Hematopoietic multipotent progenitor cell treated with erythropoietin and hydrocortisone succinate and interleukin-3 and kit ligand, for 15 days (in vitro differentiated cells): ENCODE measurements at places on chromosomes 2 and 18.

DNA sequence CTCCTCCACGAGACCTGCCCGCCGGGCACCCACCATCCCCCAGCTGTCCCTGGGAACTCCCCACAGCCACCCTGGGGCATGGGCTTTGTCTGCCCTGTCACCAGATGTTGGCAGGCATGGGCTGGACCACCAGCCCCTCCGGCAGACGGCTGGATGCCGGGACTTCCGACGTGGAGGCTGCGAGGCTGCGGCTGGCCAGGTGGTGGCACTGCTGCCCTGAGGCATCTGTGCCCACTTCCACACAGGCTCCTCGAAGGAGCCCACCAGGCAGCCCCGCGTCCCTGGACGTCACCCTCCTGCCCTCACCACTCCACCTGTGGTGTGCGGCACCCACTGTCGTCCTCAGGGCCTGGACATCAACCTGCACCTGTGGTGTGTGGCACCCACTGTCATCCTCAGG lies 319.9 kb upstream of the SALL3 start:
- no peak for DNase-seq

DNA sequence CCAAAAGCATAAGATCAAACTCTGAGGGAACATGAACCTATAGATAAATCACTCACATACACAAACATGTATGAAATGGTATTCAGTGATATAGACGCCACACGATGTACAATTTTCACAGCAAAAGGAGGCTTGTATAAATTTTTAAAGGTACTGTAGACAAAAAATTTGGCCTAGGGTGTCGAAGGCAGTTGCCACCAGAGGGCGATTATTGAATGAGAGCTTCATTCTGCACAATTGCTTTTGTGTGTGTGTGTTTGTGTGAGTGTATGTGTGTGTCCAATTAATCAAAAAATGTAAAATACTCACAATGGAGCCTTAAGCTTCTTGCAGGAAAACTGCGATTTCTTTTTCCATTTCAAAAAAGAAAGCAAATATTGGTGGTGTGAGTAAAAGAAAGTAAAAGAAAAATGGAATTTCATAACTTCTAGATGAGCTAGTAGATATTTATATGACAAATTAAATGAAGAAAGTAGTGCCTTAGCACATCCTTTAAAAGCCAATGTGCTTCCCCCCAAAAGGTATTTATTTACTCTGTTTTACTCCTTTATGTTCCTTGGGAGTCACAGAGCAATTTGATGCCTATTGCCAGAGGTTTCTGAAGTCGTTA lies 800.1 kb downstream of the SATB2 start:
- no peak for DNase-seq

GRCh38 chr2:169964740-169965139 lies 137.5 kb downstream of the UBR3 start:
- DNase-seq: no peak

GRCh38 chr2:72300147-72300684 lies 152.6 kb upstream of the CYP26B1 start:
- no peak for DNase-seq

GRCh38 chr18:14074187-14074586 lies 58.0 kb downstream of the ZNF519 start:
- DNase-seq: no peak

DNA sequence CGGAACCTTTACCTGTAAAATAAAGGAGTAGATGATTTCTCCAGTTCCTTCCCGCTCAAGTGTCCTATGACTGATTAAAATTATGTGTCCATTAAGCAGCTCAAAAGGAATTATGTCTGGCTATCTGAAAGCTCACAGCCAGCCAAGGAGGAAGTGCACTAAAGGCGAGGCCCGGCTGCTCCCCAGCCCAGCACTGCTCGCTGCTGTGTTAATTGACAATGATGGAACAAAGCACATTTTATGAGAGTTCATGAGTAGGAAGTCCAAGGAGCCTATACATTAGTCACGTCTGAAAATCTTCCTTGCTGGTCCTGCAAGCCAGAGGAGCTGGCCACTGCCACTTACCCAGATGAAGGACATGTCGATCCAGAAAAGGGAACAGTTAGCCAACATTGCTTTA lies 14.3 kb downstream of the TTC32 start:
- DNase-seq: no peak

DNA sequence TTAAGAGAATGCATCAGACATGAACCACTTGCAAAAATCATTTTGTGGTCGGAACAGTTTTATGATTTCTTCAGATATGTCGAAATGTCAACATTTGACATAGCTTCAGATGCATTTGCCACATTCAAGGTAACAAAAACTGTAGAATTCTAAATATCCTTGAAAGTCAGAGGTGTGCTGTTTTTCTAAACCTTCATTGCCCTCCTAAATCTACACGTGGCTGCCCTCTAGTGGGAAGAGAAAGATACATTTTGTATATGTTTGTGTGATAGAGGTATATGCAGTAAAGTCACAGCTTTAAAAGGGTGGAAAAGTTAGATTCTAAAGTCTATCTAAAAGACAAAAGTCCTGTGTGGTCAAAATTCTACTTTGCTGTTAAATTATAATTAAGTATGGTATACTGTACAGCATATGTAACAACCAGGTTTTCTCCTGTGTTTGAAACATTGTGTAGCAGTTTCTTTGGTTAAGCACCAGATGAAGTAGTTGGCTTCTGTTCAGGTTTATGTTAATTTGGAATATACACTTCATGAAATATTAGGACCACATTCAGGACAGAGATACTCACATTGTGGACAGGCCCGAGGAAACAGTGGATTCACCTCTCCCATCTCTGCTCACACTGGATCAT lies 65.9 kb upstream of the ITM2C start:
- DNase-seq: peak; percentile 78

GRCh38 chr2:100840519-100840918 lies 20.6 kb downstream of the NPAS2 start:
- no peak for DNase-seq

GRCh38 chr2:217725409-217725808 lies 277.4 kb downstream of the TNS1 start:
- no peak for DNase-seq

GRCh38 chr2:97742381-97742847 lies 29.0 kb downstream of the ZAP70 start:
- DNase-seq: no peak

GRCh38 chr18:78642296-78642951 lies 337.2 kb upstream of the SALL3 start:
- DNase-seq: no peak

- DNase-seq: no peak
Observed at GRCh38 chr2:45005261-45006002, 3.8 kb downstream of the SIX2 start.

GRCh38 chr2:49226360-49226759 lies 72.0 kb upstream of the FSHR start:
- no peak for DNase-seq

DNA sequence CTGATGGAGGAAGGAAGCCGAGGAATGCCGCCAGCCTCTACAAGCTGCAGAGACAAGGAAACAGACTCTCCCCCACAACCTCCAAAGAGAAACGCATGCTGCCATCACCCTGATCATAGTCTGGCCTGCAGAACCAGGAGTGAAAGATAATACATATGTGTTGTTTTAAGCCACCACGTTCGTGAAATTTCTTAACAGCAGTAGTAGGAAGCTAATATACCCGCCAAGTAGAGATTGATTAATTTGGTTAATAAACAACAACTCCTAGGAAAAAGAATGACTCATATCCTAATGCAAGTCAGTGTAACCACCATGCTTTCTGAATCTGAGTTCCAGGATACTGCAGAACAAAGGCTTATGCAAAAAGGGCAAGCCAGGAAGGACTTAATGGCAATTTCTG lies 36.6 kb downstream of the LONRF2 start:
- no peak for DNase-seq

- peak; percentile 26 for DNase-seq
Observed at GRCh38 chr2:206989311-206989710, 50.0 kb downstream of the CPO start.

- DNase-seq: no peak
Observed at GRCh38 chr18:74292541-74292858, 737 bp upstream of the CYB5A start.

- DNase-seq: no peak
Observed at GRCh38 chr2:176099728-176100546, at the start of gene HOXD12. TSS of gene HOXD12 (plus strand) at chr2:176099795. CDS start at chr2:176099802, 7 bp downstream.

DNA sequence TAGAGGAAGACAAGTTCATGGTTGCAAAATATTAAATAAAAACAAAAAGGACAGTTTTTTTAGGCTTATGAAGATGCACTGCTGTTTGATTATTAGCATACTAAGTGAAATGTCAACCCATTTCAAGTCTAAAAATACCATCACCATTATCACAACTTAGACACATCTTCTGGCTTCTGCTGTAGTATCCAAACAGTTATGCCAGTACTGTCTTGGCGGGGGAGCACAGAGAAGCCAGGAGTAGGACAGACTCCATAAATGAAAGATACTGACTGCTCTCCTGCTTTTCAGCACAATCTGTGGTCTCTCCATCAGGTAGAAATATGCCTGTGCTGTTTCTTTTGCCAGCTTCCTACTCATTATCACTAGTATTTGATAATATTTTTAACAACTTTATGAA lies 179.2 kb upstream of the DSEL start:
- no peak for DNase-seq

GRCh38 chr18:2846636-2847316 lies at the start of gene EMILIN2:
TSS of gene EMILIN2 (plus strand) at chr18:2847006. CDS start at chr18:2847189, 183 bp downstream.
- DNase-seq: no peak
